SK-MEL-5 (cell line): ENCODE measurements at places on chromosomes 16 and 17. TPM values are rescaled to one million over a fixed set of nuclear protein-coding genes. Genes with fewer than 3 reads are reported as not detected.

The TNFRSF13B gene
- total RNA-seq = not detected in 2 replicates

DNA sequence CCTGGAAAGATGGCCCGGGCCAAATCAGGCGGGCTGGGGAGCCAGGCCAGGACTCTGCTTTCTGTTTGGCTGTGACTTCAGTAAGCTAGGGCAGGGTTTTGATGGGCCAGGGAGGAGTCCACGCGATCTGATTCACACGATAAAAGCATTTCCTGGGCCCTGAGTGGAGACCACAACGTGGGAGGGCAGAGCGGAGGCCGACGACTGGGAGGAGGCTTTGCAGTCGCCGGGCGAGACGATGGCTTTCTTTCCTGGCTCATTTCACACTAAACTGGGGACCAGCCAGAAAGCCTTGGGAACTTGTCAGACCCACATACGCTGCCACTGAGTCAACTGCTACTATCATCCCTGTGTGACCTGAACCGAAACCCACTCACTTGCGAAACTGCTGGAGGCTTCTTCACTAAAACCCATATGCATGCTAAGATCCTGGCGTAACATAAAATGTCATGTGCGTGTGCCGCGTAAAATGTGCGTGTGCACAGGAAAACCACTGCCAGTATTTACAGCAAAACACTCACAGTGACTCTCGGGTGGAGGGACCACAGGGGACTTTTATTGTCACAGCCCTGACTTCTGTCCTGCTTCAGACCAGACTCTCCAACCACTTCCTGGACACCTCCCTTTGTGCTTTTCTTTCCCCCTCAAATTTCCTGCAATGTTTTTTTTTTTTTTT lies 14.2 kb upstream of the RHBDF2 start:
- DNase-seq = no peak

DNA sequence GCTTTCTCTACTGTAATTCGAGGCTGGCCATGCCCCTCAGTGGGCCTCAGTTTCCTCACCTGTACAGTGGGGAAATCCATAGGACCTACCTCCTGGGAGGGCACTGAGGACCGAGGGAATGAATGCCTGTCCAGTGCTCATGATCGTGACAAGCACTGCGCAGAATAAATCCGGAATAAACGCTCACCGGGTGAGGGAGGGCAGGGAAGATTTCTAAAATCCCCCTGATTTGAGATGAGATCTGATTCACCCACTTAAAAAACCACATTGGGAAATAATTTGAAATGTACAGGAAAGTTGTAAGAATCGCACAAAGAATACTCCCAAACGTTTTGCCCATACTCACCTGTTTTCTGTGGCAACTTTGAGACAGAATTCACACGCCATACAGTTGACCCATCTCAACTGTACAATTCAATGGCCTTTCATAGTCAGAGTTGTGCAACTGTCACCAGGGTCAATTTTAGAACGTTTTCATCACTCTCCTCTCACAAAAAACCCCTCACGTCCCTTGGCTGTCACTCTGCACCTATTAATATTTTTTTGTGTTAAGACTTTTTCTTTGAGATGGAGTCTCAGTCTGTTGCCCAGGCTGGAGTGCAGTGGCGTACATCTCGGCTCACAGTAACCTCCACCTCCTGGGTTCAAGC lies 49.8 kb downstream of the IRF8 start:
- no peak for DNase-seq

- no peak for DNase-seq
These were observed 31.8 kb upstream of the DYNLL2 start for GRCh38 chr17:58051468-58051867.
